ENCODE measurements at places on chromosomes 5 and 9.

DNA sequence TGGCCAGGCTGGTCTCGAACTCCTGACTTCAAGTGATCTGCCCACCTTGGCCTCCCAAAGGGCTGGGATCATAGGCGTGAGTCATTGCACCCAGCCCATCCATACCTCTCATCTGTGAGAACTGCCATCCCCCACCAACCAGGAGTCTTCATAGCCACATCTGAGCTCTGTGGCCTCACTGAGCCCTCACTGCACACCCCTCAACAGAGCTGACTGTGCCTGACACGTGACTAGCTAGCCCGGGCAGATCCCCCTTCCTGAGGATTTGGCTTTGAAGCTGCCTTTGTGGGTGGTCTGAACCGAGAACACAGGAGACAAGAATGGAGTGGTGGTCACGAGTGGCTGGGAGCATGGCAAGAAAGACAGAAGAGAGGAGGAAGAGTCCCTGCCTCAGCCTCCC, 15.6 kb downstream of the AK8 start:
- no peak for DNase-seq

GRCh38 chr9:37961351-37961750, 57.4 kb upstream of the SLC25A51 start:
- no peak for DNase-seq

GRCh38 chr9:70987986-70988385, 133.4 kb downstream of the TRPM3 start:
- no peak for DNase-seq

GRCh38 chr9:103364753-103365152, 369.6 kb downstream of the CYLC2 start:
- DNase-seq = no peak

DNA sequence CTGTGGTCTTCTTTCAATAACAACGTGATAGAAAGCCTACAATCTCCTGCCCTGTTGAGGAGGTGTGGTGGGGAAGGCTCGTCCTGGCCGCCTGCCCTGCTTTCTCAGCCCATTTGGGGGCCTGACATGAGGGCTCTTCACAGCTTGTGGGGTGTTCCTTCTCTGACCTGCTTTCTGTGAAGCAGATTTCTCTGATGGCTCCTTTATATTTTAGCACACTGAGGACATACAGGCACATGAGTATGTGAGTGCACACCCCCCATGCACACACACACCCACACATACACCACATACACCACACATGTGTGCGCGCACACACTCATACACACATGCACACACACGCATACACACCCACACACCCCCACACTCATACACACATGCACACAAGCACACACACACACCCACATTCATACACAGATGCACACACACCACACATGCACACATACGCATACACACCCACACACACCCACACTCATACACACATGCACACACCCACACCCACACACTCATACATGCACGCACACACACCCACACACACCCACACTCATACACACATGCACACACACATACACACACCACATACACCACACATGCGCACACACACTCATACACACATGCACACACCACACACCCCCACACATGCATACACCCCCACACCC, 117.5 kb downstream of the COL5A1 start:
- DNase-seq = no peak

GRCh38 chr9:127491516-127491915, 40.2 kb downstream of the LRSAM1 start:
- DNase-seq = no peak

DNA sequence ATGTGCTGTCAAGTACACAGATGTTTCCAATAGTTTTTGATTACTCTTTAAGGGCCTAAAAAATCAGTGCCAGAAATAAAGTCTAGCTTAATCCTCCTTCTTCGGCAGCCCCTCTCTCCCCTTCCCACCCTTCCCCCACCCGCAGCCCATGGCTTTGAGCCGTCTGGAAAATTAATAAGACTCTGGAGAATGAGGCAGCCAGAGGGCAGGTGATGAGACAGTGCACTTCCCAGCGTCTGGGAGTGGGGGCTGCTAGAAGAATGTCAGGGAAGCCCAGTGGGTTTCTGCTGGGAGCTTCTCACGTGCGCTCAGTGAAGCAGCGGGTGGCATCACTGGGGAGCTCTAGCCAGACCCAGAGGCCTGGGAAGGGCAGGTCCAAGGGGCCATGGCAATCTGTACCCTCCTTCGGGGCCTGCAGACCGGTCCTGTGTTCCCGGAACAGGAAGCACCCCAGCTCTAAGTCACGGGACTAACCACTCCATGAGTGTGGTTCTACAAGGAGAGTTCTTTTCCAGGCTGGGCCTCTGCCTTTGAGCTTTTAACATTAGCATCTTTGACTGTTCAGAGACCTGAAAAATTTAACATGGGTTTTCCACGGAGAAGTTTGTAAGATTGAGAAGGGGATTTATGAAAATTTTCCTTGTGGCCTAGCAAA, 164.8 kb upstream of the OTULINL start:
- no peak for DNase-seq

DNA sequence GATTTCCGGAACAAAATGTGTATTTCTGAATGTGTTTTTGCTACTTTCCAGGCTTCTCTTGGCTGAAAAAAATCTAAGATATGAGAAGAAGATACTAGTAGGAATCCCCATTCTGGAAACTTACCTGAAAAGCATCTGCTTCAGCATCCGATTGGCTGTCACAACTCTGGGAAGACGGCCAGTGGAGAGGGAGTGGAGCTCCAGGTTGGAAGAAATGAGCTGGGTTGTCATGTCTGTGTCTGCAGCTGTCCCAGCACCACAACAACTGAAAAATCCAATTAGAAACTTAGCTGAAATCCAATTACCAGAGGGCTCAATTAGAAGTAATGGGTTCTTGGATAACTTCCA, 3.0 kb downstream of the PSMB7 start:
- no peak for DNase-seq

GRCh38 chr5:135124128-135124527, 90.1 kb upstream of the PITX1 start:
- no peak for DNase-seq

DNA sequence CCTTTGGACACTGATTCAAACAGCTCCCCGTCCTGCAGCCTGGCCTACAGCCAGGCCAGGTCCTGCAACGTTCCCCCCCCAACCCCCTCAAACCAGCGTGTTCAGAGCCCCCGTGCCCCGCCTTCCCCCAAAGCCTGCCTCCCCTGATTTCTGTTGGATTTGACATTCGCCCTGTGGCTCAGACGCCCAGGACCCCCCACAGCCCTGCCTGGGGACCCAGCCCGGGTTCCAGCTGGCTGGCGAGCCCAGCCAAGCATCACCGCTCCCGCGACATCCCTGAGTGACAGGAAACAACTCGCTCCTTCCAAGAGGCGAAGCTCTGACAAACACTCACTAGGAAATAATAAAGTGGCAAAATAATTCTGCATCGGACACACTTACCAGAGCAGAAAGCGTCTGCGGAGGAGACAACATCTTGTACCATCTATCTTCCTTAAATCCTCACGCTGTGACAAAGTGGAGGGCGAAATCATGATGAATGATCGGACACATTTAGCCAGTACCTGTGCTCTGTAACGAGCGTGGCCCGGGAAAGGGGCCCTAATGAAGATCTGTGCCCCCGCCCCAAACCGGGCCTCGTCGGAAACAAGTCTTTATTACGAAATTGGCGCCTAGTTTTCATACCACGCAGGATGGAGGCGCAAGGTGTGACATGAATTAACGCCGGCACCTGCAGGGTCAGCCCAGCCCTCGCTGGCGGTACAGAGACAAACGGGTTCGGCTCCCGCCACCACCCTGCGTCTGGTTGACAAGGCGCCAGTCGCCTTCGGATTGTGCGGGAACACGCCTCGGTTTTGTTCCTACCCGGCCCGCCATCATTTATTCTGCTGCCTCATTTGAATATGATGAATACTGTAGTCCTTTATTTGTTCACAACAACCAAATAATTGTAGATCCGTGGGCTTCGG, 91.0 kb upstream of the MVB12B start:
- no peak for DNase-seq

GRCh38 chr9:91816356-91816755, 133.7 kb downstream of the ROR2 start:
- DNase-seq = no peak

GRCh38 chr5:67189931-67190330, 6.7 kb downstream of the CD180 start:
- DNase-seq = no peak

DNA sequence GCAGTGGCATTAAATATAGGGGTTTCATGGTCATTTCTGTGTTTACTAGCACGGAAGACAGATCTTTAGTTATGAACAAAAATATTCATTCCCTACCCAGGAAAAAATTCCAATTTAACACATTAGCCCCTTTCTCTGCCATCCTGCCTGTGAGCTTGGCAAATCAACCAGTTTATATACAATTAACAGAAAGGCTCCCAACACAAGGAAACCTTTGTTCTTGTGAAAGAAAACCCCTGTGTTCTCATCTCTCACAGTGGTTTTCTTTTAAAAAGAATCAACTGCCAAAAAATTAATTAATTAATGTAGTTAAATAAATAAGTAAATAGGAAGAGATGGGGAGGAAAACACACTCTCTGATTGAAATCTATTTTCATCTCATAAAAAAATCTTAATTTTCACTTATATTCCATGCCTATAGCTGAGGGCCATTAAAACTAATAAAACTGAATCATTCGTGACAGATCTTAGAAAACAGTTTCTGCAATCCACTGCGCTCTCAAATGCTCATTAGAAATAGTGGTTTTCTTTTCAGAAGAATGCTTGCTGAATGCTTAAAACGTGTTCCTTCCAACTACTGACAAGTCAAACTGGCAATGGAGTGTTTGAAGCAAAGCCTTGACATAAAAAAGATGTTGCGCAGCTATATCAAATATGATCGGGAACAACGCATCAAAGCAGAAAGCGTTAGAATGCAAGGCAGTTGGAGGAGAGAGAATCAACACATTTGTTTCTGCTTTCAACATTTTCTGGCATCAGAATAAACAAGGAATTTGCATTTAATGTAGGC, 387.7 kb downstream of the TLR4 start:
- no peak for DNase-seq
